ENCODE measurements at places on chromosomes 6 and 20.
A peak's percentile ranks its signal among the peaks of the same experiment; 100 is the strongest.

DNA sequence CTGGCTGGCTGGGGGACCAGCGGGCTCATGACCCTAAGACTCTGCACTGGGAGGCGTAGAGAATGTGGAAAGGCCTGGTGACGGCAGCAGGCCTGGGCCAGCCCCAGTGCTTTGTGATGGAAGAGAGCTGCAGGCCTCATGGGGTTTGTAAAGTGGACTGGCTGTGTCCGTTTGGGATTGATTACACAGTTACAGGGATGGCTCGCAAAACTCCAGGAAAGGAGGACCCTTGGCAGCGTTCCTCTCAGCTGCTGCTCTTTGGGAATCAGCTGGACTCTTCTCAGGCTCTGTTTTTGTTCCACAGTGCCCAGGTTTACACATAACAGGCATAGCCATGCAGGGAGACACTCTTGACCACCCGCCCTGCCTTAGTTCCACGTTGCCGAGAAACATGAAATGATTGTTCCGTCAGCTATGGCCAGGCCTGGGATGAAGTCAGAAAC, 89.0 kb downstream of the SLX4IP start:
- no peak for DNase-seq

GRCh38 chr20:34541264-34541901, 17.1 kb upstream of the MAP1LC3A start:
- DNase-seq = no peak

- DNase-seq = peak; percentile 89
Measured at GRCh38 chr20:48769069-48769983, 58.5 kb downstream of the PREX1 start.

GRCh38 chr20:40643891-40644290, 45.1 kb downstream of the MAFB start:
- no peak for DNase-seq

DNA sequence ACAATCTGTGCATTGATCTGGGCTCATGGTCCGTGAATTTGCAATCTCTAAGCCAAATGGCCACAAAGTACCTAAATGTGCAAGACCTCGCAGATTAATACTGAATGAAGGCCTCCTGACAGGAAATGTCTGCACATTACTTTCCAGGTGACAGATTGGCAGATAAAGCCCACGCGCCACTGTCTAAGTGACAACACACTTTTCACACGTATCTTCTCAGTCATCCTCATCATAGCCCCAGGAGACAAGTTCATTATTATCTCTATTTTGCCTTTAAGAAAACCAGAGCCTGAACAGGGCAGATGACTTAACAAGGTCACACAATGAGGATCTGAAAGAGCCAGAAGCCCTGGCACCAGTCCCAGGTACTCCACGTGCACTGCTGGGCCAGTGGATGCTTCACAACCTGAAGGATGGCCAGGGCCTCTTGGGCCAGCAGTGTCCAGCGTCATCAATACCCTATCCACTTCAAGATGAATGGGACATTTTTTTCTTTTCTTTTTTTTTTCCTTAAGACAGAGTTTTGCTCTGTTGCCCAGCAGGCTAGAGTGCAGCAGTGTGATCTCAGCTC, 266.3 kb downstream of the PTPRT start:
- DNase-seq = no peak

DNA sequence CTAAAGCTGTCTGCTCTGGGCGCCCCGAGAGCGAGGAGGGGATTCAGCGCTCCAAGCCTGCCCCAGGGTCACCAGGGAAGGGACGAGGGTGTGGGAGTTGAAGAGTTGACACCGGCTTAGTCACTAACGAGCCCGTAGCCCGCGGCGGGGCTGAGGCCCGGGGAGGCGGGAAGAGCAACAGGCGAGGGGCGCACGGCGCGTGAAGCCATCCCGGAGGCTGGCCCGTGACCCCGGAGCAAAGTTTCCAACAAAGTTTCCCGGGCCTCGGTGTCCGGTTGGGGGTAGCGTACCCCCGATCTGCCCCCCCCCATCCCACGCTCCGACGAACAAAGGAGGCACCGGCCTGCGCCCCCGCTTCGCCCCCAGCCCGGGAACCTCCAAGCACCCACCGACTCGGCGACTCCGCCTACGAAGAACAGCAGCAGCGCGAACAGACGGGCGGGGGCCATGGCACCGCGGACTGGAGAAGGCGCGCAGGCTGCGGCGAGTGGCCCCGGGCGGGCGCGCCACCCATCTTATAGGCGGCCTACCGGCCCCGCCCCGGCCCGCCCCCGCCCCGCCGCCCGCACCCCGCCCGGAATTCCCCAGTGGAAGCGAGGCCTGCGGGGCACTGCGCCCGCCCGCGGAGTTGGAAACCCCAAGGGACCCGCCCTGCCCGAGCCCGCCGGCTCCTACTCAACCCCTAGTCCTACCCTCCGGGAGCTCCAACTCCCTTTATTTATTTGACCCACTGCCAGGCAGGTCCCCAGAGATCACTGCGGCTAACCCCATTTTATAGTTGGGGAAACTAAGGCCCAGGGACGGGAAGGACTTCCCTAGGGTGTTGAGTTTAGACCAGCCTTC, at the start of gene SDC4:
Gene SDC4, minus strand, starts transcription at position 489 of the 843 bp plus-strand sequence. Its CDS starts 40 bp downstream, at position 449.
- peak; percentile 45 for DNase-seq

DNA sequence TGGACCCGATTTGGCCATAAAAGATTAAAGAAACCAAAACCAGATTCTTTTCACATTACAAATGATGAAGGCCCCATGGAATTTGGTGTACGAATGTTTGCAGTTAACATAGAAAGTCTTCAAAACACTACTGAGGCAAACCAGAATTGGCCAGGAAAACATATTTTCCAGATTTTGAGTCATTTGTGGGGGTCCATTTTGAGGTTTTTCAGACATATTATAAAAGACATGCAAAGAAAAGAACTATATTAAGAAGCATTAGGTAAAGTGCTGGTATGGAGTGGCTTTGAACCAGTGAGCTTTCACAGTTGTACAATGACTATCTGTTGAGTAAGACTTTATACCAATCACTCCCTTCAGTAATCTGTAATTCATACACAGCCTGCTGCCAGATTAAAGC, 168.9 kb upstream of the COL21A1 start:
- DNase-seq = no peak

GRCh38 chr6:11009353-11009752, 34.8 kb downstream of the ELOVL2 start:
- DNase-seq = no peak

- no peak for DNase-seq
Measured at GRCh38 chr6:169160091-169160854, 93.4 kb downstream of the THBS2 start.

DNA sequence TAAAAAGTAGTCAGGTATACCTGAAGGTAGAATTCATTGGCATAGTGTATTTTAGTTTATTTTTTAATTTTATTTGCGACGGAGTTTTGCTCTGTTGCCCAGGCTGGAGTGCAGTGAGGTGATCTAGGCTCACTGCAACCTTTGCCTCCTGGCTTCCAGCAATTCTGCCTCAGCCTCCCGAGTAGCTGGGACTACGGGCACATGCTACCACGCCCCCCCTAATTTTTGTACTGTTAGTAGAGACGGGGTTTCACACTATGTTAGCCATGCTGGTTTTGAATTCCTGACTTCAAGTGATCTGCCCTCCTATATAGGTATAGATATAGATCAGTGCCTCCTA, 102.8 kb upstream of the PRSS16 start:
- DNase-seq = no peak

DNA sequence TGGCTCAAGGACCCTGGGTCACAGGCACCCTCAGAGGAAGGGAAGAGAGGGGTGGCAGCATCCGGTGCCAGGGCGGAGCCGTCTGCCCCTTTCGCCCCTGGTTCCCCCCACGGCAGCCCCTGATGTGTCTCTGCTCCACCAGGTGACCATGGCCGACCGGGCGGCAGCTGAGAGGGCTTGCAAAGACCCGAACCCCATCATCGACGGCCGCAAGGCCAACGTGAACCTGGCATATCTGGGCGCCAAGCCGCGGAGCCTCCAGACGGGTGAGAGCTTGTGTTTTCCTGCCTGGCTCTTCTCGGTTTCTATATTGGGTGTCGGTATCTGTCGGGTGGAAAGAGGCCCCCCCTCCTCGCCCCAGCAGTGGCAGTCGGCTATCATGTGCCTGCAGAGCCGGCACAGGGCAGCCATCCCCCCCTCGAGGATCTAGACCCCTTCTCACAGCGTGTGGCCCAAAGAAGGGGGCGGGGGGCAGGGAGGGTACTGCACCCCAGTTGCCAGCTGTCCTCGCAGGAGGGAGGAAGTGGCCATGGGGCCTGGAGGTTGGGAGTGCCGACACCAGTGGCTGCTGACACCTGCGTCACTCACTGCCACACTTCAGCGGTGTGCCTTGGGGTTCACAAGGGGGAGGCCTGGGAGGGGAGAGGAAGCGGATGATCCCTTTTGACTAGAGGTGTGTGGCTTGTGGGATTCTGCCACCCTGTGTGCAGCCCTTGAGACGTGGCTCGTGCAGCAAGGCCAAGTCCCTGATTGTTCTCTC, 1.5 kb downstream of the RBM38 start:
- DNase-seq = peak; percentile 61

DNA sequence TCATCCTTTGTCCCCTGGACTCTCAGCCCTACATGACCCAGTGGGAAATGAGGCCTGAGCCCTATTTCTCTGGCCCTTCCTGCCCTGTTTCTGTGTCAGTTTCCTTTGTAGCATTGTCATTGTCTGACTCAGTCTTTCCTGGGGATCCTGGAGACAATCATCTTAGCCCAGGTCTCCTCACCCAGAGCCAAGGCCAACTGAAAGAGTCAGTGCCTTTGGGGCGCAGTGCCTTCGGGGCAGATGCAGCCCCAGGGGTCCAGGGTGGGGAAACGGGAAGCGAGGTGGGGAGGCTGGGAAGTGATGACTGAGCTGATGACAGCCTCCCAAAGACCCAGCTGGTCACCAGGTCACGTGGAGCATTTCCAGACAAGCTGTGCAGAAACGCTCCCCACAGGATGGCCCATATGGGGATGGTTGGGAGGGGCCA, 93.3 kb upstream of the SULF2 start:
- no peak for DNase-seq

GRCh38 chr6:104601131-104601651, 258.5 kb downstream of the HACE1 start:
- no peak for DNase-seq
